ENCODE measurements at places on chromosomes 3 and 15. TPM values are rescaled to one million over a fixed set of nuclear protein-coding genes. Genes with fewer than 3 reads are reported as not detected.

GRCh38 chr3:179072100-179072438, 460 bp upstream of the ZMAT3 start:
- DNase-seq = no peak

DNA sequence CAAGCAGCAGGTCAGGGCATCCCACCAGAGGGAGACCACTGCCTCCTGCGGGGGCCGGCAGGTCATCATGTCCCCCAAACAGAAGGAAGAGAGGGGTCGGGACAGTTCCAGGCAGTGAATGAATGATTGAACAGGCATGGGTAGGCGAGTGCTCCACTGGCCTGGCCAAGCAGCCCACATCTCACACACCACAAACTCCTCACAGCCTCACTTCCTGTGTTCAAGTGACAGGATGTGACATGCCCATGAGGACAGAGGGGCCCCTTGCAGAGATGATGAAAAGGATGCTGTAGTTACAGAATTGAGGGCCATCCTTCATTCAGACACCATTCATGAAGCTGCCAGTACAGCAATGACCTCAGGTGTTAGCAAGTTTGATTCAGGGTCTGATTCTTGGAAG, 3.7 kb downstream of the IQSEC1 start:
- DNase-seq = no peak

- DNase-seq = no peak
These were observed at the start of gene MSL2 for GRCh38 chr3:136196064-136196400. Gene MSL2 (minus strand): TSS chr3:136196335. CDS start chr3:136195113, 1,222 bp downstream.

DNA sequence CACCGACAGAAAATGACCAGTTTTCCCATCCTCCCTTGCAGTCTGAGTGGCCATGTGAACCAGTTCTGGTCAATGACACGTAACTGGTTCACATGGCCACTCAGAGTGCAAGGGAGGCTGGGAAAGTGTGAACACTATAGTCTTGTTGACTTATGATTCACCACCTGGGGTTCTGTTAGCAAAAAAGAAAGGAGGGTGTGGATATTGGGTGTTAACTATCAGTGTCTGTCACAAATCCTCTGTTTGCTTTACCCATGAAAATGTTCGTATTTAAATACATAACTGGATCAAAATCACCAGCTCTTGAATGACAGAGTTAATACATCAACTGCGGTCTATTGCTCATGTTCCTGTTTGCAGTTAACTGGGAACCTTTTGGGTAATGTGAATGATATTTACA, 92.3 kb downstream of the ADAMTSL3 start:
- no peak for DNase-seq

- DNase-seq = peak; percentile 30
These were observed 13.2 kb downstream of the TNIK start for GRCh38 chr3:171446801-171447578.

DNA sequence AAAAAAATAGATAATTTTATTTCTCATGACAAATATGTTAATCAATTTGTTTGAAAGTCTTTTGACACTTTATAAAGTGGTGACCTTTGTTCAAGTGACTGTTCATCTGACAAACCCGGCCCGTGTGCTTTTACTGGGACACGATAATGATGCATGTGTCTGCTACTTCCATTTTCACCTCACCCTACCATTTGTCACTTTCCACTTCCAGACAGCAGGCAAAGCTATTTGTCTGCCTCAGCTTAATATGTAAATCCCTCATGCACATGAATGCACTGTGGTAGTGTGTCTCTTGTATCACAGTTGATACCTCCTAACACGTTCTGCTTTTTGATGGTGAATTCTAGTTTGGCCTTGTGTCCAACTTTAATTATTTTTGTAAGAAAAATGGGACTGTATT, 204.3 kb downstream of the BBX start:
- DNase-seq = no peak

GRCh38 chr3:193905541-193906396, 230.2 kb upstream of the HES1 start:
- DNase-seq = no peak

The CFAP100 gene
- not detected for polyA plus RNA-seq

The GOLGA6L7 gene
- polyA plus RNA-seq = not detected

The IL20RB gene
- 192 TPM for polyA plus RNA-seq
